ENCODE measurements at places on chromosomes 11 and 22.

- DNase-seq, result no peak
These were observed 555.2 kb downstream of the SOX6 start for GRCh38 chr11:15801126-15801525.

- DNase-seq, result no peak
These were observed 7.1 kb downstream of the HRAS start for GRCh38 chr11:528166-528814.

DNA sequence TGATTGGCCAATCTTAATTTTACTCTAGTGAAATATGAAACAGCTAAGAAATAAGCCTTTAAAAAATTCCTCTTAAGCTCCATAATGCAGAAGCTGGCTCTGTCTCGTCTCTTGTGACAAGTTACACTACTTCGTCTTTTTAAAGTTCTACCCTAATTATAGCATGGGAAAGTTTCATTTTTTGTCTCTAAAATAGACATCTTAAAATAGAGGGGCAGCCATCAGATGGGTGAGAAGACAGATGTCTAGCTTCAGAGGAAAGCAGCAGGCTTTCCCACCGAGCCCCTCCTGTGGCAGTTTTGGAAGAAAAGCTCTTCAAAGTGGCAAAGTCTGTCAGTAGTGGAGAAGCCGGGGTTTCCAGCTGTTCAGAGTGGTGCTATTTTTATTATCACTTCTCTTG lies 39.5 kb downstream of the XRRA1 start:
- no peak for DNase-seq

GRCh38 chr11:132142121-132142520 lies 771.7 kb downstream of the NTM start:
- no peak for DNase-seq

DNA sequence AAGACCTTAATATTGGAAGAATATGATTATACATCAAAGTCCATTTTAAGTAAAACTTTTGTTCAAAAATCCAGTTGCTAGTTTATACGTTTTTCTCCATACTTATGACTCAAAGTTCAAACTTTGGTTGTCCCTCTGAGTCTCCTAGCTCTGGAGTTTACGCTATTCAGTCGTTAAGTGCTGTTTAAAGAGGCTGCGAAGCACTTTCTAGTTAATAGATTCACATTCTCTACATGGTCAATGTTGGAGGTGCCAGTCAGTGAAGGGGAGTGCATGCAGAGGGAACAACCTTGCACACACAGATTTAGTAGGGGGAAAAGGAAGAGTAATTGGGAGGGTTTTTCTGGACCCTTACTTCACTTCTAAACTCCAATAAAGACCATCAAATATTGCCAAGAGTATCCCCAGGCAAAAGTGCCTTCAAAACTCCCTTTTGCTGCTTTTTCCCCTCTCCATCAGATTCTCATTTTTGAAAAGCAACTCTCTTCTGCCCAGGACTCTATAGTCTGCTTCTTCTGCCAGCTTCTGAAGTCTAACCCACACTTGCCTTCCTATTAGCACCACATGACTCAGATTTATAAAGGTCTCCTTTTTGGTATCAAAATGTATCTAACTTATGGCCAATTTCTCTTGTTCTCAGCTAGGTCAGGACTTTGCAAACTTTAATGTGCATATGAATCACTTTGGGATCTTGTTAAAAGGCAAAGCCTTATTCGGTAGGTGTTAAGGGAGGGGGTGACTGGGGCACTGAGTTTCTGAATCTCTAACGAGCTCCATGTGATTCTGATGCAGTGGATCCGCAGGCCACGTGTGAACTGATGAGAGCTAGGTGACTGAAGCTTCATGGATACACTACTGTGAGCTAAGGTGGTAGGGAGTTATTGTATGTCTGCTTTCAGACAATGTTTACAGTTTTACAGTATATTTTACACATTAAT lies 96.2 kb upstream of the MTMR2 start:
- DNase-seq, result no peak

DNA sequence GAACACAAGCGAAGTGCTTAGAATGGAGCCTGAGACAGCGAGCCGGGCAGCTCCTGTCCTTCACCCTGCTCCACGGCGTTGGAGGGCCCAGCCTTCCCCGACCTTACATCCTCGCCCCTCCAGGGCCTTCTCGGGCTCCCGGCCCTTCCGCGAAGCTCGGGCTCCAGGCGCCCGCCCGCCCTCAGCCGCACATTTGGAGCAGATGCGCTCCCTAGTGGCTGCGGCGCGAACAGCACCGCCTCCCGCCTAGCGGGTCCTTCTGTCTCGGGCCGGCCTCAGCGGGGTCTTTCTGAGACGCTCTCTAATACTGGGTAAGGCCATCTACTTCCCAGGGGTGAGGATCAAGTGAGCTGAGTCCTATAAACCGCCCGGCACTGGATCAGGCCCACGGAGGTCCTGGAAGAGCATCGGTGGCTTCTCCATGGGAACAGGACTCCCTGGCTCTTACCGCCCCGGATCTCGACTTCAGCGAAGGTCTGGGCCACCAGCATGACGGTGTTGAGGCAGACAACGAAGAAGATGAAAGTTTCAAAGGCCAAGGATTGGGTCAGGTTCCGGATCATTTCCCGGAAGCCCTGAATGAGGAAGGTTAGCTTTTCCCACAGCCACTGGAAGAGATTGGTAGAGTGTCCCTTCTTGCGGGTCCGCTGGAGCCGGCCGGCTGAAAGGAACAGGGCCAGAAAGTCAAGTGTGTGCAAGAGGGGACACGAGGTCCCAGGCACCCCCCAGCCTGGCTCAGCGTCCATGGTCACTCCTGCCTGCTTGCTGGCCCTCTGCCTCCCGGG lies 3.7 kb downstream of the CATSPER1 start:
- DNase-seq, result peak; percentile 64

DNA sequence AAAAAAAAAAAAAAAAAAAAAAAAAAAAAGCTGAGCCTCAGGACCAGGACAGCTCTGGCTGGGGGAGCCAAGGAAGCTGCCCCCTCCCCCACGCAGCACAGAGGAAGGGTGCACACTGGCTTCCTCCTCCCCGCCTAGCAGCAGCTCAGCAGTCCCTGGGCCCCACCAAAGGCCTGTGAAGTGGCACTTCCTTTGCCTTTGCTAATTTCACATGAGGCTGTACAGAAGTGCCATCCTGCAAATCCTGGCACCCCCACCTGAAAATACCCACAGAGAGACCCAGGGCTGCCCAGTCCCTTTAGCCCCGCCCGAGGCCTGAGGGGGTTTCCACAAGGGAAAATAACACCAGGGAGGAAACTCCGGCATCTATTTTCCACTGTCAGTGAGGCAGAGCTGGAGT lies 3.9 kb downstream of the RHOG start:
- DNase-seq, result no peak

GRCh38 chr22:50733521-50734342 lies 4.3 kb upstream of the ACR start:
- no peak for DNase-seq

DNA sequence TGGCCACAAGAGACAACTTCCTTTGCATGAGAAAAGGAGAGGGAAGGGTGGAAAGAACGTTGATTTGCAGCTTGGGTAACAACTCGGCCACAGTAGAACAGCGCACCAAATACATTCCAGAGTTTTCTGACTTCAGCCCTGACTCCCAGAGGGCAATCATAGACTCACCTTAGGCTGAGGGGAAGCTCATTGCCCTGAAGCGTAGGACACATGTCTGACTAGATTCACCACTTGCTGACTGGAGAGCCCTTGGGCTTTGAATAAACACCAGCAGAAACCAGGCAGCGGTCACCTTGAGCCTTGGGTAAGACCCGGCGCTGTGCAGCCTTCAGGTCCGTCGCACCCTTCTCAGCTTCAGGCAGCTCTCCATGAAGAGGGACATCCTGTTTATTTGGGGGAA lies 151.8 kb upstream of the GRIA4 start:
- no peak for DNase-seq

- no peak for DNase-seq
These were observed 32.8 kb upstream of the SLC22A12 start for GRCh38 chr11:64558065-64558745.

GRCh38 chr22:46303347-46303965 lies 6.8 kb downstream of the GTSE1 start:
- no peak for DNase-seq

DNA sequence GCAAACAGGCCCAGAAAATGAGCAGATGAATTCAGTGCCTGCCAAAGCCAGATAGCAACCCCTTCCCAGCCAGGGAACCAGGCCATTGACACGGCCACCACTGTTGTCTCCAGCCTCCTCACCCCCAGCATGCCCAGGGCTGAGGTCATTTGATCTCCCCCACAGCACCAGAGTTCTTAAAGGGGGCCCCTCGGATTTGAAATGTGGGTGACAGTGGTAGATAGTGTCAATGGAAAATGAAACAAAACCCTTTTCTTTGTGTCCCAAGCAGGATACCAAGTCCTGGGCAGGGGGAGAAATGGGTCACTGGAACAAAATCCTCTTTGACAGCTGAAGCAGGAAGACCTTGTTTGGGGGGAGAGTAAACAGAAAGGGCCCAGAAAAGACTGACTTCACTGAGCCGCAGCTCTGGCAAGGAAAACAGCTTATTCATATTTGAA lies 14.3 kb upstream of the ACCSL start:
- no peak for DNase-seq
